Pulmonary artery endothelial cell (primary cell): ENCODE measurements at places on chromosomes 4 and X. TPM values are rescaled to one million over a fixed set of nuclear protein-coding genes. Genes with fewer than 3 reads are reported as not detected.
A peak's percentile ranks its signal among the peaks of the same experiment; 100 is the strongest.

DNA sequence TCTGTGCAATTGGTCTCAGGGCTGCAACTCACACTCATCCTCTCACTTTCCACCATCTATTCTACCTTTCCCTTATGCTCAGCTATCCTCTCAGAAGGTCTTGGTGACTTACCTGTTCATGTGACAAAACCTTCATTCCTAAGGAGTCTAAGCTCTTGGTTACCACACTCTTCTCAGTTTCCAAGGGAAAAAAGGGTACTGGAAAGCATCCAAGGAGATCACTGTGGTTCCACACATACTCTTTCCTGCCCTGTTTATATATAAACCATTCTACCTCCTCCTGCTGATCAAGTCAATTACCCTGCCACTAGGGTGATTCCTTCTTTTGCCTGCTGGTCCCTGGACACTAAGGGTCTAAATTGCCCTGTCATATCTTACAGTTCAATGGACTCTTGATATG lies 57.2 kb upstream of the MAML3 start:
- DNase-seq, result no peak

- DNase-seq, result no peak
Observed at GRCh38 chrX:42976746-42977366, 198.9 kb upstream of the PPP1R2C start.

- peak; percentile 66 for DNase-seq
Observed at GRCh38 chrX:134623293-134624045, 34.8 kb downstream of the PLAC1 start.

GRCh38 chr4:184826691-184827270 lies 1.0 kb upstream of the ACSL1 start:
- no peak for DNase-seq

- no peak for DNase-seq
Observed at GRCh38 chrX:129653181-129653970, 1.4 kb downstream of the APLN start.

DNA sequence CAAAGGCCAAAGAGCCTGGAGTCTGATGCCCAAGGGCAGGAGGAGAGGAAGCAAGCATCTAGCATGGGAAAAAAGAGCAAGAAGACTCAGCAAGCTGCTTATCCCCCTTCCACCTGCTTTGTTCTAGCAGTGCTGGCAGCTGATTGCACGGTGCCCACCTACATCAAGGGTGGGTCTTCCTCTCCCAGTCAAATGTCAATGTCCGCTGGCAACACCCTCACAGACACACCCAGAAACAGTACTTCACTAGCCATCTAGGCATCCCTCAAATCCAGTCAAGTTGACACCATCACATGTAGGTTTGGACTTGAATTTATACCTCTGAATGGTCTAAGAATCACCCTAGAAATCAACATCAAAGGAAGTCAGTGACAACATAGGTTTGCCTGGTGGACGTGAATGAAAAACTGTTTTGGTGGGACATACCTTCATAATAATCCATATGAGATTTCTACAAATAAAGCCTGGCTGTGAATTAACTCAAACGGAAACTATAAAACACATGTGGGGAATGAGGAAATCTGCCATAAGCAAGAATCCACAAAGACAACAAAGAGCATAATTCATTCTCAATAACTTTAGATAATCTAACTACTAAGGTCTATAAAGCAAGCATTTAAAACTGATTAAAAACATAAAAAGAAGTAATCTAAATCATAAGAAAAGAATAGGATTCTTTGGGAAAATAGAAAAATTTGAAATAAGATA lies 185.8 kb upstream of the JADE1 start:
- DNase-seq, result no peak

DNA sequence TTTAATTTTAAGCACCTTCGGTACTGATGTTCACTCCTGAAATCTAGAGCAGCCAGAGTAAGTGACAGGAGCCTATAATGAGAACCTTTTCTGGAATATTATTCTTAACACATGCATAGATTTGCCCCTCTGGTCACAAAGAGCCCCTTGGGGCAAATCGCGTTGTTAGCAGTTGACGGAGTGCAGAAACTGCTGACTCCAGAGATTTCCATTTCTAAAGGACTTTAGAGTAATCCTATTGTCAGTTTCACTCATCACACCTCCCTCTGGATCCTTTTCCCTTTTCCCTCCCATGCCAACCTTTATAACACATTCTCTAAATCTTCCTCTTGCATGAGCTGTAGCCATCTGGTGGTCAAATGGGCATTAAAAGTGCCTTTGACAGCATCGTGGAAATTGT lies 264.9 kb upstream of the PRPS2 start:
- no peak for DNase-seq

DNA sequence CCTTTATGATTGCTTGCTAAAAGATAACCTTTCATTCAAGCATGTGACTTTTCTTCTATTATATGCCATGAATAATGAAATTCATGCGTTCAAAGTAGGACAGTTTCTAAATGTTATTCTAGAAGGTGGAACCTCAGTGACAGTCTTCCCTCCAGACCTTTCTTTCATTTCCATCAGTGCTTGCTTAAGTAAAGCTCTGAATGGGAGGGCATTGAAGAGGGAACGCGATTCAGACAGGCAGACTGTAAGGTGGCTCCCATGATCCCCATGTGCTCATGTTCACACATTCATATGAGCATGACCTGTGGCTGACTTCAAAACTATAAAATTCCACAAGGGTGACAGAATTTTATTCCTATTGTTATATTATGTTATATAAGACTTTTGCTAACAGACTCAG lies 1367.3 kb upstream of the IGFBP7 start:
- no peak for DNase-seq

DNA sequence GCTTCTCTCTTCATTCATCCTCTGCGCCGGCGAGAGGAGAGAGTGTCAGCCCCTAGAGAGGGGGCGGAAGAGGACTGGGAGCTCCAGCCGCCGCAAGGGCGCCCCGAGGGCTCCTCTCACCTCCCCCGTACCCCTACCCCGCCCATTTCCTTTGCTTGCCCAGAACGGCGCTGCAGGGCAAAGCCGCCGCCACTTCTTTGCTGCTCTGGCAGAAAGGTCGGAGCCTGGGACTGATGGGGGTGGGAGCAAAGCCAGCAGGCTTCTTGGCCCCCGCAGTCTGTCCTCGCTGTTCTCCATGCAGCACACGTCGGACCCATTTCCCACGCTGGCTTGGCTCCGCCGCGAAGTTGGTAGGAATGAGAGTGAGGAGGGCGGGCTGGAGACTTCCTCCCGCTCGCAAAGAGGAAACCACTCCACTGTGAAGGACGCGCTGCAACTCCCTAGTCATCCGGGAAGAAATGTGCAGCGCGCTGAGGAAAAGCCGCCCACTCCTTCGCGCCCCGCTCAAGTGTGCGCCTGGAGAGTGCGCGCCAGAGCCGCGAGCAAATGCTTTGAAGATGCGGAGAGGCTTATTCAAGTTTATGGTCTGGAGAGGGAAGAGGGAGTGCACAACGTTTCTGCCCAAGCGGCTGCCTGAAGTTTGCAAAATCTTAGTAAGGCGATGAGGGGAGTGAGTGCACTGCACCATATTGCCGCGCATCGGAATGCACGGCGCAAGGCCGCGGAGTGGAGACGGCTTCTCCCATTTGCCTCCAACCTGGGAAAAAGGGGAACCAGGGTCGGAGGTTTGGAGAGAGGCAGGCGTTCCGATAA lies 2.8 kb upstream of the PCDH7 start:
- no peak for DNase-seq

The CXorf49 gene
- total RNA-seq, result not detected in 2 replicates

The TCEAL9 gene
- 81.4 and 106 TPM in 2 replicates for total RNA-seq

The IBSP gene
- total RNA-seq, result not detected in 2 replicates

The TLL1 gene
- 1.2 and 2.2 TPM in 2 replicates for total RNA-seq

The MAB21L2 gene
- total RNA-seq, result 0.32 and 0.66 TPM in 2 replicates

The ABCD1 gene
- 9.5 and 9.6 TPM in 2 replicates for total RNA-seq

The CYP4V2 gene
- total RNA-seq, result 2.6 and 3.1 TPM in 2 replicates
